ENCODE measurements at places on chromosomes 16 and 17.
A peak's percentile ranks its signal among the peaks of the same experiment; 100 is the strongest.

GRCh38 chr16:89567656-89568594, 7.4 kb downstream of the RPL13 start:
- DNase-seq, result no peak

GRCh38 chr17:66944351-66945146, 20.0 kb upstream of the CACNG4 start:
- no peak for DNase-seq

DNA sequence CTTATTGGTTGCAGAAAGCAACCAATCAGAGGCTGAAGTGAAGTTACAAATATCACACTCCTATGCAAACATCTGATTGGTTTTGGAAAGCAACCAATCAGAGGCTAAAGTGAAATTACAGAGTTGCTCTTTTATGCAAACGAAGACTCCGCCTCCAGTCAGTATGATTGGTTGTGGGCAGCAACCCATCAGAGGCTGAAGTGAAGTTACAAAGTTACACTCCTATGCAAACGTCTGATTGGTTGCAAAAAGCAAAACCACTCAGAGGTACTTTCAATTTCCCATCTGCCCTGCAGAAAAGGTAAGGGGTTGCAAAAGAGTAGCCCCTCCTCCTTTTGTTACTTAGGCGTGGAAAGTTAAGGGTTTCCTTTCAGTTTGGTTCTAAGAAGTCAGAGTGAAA, 697.3 kb downstream of the MAF start:
- no peak for DNase-seq

- peak; percentile 2 for DNase-seq
These were observed 25.9 kb upstream of the APOH start for GRCh38 chr17:66255112-66255511.

DNA sequence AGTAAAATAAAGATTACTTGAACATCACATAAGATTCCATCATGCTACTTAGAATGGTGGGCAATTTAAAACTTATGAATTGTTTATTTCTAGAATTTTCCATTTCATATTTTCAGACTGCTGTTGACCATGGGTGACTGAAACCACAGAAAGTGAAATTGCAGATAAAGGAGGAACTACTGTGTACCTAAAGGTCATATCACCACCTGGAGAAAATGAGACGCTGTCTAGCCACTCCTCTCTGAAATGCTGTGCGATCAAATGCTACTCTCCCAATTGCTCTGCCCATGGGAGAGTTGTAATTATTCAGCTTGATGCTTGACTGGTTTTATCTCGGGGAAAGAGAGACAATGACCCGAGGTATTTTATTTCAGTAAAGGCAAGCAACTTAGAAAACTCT, 128.9 kb upstream of the ERCC4 start:
- DNase-seq, result no peak

DNA sequence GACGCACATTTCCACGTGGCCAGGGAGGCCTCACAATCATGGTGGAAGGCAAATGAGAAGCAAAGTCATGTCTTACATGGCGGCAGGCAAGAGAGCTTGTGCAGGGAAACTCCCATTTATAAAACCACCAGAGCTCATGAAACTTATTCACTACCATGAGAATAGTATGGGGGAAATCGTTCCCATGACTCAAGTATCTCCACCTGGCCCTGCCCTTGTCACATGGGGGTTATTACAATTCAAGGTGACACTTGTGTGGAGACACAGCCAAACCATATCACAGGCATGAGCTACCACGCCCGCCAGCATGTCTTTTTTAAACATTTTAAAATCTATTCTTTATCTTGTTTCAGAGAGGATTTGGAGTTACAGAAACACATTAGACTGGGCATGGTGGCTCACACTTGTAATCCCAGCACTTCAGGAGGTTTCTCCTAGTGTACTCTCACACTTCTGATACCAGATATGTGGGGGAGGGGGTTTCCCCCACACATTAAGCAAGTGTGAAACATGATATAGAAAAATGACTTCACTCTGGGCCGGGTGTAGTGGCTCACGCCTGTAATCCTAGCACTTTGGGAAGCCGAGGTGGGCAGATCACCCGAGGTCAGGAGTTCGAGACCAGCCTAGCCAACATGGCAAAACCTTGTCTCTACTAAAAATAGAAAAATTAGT, 5.6 kb upstream of the ATMIN start:
- DNase-seq, result no peak

GRCh38 chr16:77059446-77059845, 131.5 kb upstream of the MON1B start:
- DNase-seq, result no peak

- DNase-seq, result no peak
These were observed 192.7 kb downstream of the RPTOR start for GRCh38 chr17:80737106-80738019.

DNA sequence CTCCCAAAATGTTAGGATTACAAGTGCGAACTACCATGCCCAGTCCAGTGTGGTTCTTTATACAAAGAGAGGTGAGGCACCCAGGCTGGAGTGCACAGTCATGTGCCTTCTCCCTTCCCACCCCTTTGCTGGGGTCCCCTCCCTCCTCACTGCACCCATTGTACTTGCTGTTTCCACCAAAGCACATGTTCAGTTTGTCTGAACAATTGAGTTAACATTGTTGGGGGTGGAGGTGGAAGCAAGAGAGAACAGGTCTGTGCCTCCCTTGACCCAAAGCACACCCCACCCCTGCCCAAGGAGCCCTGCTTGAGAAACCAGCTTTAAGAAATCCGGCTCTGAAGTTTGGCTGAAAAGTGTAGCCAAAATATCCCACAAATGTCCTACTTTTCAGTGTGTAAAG, 142.3 kb upstream of the CDH5 start:
- DNase-seq, result no peak

- peak; percentile 85 for DNase-seq
These were observed 154.0 kb downstream of the ZNF423 start for GRCh38 chr16:49701789-49702494.

DNA sequence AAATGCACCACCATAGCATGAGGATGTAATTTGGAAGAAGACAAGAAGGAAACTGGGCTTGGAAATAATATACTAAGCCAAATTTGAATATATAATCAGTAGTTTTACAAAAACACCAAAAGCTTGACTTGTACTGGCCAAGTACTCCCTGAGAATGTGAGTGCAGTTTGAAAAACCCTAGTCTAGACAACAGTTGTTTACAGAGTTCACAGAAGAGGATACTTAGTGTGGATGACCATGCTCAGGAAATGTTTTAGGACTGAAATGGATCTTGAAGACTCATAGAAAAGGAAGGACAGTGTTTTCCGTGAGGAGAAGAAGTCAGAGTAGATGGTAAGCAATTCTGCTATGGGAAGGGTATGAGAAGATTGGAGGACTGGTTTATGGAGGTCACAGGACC, 1.9 kb upstream of the CDYL2 start:
- DNase-seq, result no peak

GRCh38 chr17:68019675-68020408, 15.7 kb upstream of the KPNA2 start:
- peak; percentile 86 for DNase-seq

DNA sequence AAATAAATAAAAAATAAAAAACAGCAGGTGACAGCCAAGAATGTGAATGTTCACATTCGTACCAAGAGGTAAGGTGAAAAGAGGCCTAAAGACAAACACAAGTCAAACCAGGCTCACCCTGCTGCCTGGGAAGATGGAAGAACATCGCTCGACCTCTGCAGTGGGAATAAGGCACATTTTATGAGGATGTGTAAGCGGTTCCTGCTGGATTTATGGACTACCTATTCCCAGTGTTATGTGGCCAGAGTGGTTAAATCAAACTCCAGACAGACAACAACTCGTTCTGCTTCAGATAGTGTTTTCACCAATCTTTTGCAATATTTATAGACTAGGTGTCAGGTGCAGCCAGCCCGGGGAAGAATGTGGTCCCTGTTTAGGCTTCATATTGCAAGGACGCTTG, 215.0 kb upstream of the HSBP1 start:
- no peak for DNase-seq
